ENCODE measurements at places on chromosomes 3 and 15.

- DNase-seq: no peak
Observed at GRCh38 chr15:88982304-88982945, 69.2 kb upstream of the MFGE8 start.

- DNase-seq: no peak
Observed at GRCh38 chr15:61527836-61528580, 298.9 kb upstream of the RORA start.

GRCh38 chr3:53286727-53287126 lies 30.9 kb upstream of the TKT start:
- DNase-seq: no peak

- DNase-seq: no peak
Observed at GRCh38 chr15:42929306-42929848, 8.8 kb upstream of the TTBK2 start.

- peak; percentile 40 for DNase-seq
Observed at GRCh38 chr3:107523539-107524325, 970 bp downstream of the BBX start.

- DNase-seq: no peak
Observed at GRCh38 chr3:113828600-113828999, 10.0 kb upstream of the GRAMD1C start.

- no peak for DNase-seq
Observed at GRCh38 chr3:196981657-196982056, 13.0 kb upstream of the PIGZ start.

GRCh38 chr3:129992781-129993180 lies 18.3 kb downstream of the TRH start:
- DNase-seq: no peak

DNA sequence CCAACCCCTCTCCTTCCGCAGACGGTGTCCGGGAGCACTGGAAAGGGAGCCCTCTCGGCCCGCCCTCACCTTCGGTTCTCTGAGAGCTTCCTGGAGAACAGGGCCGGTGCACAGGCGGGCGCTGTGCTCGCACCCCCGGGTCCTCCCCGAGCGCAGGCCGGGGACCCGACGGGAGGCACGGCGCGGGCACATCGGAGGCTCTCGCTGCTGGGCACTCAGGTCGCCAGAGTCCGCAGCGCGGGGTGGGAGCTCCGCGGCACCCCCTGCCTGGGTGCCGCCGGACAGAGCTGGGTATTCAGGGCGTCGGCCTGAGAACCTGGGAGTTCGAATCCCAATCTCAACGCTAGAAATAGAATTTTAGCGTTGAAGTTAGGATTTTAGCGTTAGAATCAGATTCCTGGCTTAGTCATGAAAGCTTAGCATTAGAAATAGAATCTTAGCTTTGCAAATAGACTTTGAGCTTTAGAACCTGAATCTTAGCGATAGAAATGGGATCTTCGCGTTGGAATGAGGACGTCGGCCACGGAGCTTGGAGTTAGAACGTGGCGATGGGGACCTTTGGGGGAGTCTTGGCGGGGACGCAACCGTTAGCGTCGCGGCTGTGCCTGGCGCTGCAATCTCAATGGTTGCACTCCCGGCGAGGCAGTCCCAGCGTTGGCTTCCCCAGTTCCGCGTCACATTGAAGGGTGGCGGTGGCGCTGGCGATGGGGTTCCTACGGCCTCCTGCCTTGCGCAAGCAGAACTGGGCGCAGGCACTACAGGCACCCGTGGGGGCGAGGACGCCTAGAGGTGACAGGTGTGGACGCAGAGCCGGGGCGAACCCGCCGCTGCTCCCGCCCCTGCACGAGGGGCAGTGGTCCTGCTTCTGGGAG lies 549 bp downstream of the TRH start:
- no peak for DNase-seq

DNA sequence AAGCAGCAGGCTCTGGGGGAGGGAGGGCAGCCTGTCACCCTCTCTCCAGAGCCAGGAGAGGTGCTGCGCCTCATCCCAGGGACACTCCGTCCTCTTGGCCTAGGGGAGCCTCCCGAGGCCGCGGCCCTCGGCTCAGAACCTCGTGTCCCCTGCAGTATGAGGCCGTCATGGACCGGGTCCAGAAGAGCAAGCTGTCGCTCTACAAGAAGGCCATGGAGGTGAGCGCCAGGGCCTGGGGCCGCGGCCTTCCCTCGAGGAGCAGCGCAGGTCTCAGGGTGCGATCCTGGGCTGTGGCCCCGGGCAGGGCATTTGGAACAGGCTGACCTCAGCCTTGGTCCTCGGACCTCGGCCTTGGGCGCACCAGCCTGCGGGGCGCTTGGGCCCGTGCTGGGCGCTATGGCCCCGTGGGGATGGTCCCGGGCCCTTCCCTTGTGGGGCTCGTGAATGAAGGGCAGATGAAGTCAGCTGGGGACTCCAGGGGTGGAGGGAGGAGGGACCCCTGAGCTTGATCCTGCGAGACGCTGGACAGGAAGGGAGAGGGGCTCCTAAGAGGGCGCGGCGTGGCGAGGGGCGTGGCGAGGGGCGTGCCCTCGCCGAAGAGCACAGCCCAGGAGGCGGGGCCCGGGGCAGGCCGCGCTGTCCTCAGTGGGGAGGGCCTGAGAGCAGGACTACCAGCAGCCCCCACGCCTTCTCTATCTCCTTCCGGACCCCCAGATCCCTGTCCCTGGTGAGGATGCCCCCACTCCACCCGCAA lies 32.9 kb downstream of the PSTPIP1 start:
- no peak for DNase-seq

DNA sequence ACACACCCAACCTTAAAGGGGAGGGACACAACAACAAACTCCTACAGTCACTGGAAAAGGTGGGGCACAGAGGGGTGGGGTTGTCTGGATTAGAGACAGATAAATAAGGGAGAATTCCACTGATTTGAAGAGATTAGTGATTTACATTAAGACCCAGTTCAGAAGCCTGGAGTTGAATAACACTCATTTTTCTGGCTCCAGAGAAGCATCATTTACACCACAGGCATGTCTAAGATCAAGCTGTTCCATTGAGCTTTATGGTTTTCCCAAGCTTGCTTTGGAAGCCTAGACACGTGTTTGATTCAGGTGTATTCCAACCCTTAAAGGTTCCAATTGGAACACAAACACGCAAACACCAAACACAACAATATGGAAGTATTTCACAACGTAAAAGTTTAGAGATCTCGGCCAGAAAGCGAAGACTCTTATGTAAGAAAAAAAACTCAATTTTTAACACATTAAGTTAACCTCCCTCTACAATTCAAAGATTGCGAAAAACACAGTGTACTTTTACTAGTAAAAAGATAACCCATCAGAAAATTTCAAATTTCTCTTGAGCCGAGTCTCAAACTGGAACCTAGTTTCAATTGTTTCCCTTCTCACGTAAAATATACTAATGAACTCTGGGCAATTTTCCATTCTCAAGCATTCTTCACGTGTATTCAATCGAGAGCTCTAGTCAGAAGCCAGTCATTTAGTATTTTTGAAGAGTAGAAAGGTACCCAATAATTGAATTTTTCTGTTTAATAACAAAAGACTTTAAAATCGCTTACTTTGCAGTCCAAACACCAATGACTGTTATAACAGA lies 2.1 kb downstream of the TRA2B start:
- DNase-seq: no peak

GRCh38 chr3:140469491-140469890 lies 208.4 kb upstream of the TRIM42 start:
- DNase-seq: no peak
